ENCODE measurements at places on chromosomes 4 and X.
A peak's percentile ranks its signal among the peaks of the same experiment; 100 is the strongest.

- DNase-seq = no peak
Measured at GRCh38 chrX:123083924-123084323, 100.2 kb upstream of the GRIA3 start.

GRCh38 chrX:22660756-22661155, 339.0 kb upstream of the DDX53 start:
- DNase-seq = no peak

DNA sequence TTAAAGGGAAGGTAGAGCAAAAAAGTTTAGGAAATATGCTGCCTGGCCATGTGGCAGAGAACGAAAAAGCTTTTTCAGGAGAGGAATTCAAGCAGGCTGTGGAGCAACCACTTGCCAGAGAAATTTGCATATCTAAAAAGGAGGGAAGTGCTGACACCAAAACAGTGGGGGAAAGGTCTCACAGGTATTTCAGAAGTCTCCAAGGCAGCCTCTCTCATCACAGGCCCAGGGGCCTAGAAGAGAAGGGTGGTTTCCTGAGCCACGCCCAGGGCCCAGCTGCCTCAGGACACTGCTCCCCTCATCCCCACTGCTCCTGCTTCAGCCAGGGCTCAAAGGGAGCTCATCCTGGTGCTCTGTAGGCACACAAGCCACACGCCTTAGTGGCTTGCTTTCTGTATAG, 29.9 kb upstream of the STS start:
- no peak for DNase-seq

DNA sequence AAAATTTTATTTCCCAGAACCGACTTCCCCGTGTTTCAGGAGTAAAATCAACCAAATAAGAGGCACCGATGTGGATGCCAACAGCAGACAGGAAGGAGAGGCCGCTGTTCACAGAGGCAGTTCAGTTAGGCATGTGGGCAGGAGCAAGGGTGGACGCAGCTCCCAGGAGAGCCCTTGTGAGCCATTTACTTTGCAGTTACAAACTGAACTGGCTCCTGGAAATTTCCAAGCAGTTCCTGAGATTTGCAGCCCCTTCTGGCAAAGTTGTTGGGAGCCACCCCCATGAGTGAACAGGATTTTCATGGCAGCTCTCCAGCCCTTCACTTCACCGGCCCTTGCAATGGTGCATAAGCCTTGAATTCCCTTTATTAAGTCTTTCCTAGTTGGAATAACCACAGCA, 189.1 kb downstream of the AFAP1 start:
- DNase-seq = no peak

DNA sequence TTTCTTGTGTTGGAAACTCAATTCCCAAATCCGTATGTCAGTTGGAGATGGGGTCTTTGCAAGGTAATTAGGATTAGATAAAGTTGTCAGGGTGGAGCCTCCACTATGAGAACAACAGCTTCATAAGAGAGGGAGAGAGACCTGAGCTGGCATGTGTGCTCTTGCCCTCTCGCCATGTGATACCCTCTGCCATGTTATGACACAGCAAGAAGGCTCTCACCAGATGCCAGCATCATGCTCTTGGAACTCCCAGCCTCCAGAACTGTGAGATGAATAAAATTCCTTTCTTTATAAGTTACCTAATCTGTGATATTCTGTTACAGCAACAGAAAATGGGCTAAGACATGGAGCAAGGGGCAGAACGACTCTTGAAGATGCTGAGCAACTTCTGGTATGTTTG, 201.9 kb upstream of the BOD1L1 start:
- no peak for DNase-seq

DNA sequence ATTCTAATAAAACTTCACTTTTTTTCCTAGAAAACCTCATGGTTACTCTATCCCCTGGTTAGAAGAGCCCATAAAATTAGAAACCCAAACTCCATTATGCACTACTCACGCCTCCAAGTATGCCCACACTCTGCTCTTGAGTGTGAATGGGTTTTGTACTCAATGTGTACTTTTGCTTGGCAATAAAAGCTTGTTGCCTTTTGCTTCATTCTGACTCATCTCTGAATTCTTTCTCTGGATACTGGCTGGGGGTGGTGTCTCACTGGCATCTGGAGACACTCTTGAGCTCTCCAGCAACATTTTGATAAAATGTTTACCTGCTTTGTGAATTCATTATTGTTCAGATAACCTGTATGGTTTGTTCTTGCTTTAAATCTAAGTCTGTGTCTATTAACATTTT, 963.3 kb downstream of the TRAM1L1 start:
- peak; percentile 3 for DNase-seq

- DNase-seq = no peak
Measured at GRCh38 chr4:165763640-165764039, 109.4 kb upstream of the TLL1 start.

DNA sequence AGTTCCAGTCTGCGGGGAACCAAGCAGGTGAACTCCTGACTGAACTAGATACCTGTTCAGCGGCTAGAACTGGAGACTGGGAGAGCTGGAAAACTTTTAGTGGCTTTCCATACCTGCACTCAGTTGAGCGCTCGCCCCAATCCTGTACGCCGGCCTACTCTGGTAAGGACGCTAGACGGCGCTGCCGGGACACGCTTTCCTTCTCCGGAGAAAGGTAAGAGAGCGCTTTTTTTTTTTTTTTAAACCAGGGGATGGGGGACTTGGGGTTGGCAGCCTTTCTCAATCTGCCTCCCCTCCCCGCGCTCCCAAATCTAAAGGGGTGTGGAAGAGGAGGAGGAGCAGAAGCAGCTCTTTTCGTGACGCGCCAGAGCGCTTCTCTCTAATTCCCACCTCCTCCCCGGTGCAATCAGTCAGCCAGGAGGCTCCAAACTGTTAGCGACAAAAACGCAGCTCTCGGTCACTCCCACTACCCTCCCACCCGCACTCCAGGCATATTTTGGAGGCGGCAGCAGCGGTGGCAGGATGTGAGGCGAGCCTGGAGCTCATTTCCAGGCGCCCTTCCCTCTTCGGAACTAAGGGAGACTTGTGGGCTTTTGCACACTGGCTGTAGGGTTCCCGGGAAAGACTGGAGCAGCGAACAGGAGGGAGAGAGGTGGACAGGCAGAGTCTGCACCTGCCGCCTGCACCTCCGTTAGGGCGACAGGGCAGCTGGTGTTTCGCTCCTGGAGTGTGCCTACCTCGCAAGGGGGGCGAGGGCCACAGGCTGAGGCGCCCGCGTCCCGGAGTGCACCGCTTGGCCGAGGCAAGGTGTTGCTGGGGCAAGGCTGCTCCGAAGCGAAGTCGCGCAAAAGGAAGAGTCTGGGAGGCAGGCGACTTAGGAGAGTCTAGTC, at the start of gene IL1RAPL2:
Gene IL1RAPL2 (plus strand): TSS at position 409 of the 890 bp plus-strand sequence.
- no peak for DNase-seq

- no peak for DNase-seq
Measured at GRCh38 chr4:132276185-132276584, 872.9 kb upstream of the PCDH10 start.

DNA sequence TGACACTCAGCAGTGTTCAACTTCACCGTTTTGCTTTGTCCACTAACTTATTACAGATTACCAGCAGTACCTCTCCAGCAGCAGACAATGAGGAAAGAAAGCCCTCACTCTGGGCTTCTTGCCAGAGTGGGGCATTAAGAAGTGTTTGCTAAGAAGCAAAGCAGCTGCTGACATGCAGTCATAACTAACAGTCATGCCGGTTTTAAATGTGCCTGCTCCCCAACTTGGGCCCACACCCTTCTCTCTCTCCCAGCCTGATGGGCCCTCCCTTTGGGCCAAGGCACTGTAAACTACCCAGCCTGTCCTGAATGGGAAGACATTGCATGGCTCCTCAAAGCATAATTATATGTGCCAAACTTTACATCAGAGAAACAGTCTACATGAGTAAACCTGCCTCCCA, 54.6 kb upstream of the HHIP start:
- DNase-seq = no peak

GRCh38 chr4:18081708-18082107, 60.2 kb upstream of the LCORL start:
- DNase-seq = no peak

- no peak for DNase-seq
Measured at GRCh38 chr4:96827086-96827485, 987.2 kb downstream of the PDHA2 start.

DNA sequence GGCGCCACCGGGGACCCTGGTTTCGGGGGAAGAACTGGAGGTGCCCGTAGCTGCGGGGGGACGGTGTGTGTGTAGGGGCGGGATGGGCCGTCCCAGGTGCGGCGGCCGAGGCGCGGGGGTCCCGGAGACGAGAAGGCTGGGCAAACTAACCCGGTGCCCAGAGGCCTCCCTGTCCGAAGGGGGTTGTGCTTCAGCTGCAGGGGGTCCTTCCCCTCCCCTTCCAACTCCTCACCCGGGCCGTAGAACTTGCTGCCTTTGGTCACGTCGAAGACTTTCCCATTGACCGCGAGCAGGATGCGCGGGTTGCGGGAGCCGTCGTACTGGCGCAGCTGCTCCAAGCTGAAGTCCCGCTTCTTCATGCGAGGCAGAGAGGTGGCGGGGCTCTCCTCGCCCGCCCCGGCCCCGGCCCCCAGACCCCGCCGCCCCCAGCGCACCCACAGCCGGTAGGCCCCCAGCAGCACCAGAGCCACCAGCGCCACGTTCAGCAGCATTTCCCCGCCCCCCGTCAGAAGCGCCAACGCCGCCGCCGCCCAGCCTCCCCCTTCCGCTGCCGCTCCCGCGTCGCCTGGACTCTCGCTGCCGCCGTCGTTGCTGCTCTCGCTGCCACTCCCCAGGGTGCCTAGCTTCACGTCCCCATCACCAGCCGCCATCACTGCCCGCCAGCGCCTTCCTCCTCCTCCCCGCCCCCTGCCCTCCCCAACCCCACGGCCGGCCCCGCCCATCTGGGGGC, at the start of gene PGRMC2:
Gene PGRMC2 (minus strand): TSS at position 673 of the 730 bp plus-strand sequence. CDS start 23 bp downstream, at position 650.
- no peak for DNase-seq

DNA sequence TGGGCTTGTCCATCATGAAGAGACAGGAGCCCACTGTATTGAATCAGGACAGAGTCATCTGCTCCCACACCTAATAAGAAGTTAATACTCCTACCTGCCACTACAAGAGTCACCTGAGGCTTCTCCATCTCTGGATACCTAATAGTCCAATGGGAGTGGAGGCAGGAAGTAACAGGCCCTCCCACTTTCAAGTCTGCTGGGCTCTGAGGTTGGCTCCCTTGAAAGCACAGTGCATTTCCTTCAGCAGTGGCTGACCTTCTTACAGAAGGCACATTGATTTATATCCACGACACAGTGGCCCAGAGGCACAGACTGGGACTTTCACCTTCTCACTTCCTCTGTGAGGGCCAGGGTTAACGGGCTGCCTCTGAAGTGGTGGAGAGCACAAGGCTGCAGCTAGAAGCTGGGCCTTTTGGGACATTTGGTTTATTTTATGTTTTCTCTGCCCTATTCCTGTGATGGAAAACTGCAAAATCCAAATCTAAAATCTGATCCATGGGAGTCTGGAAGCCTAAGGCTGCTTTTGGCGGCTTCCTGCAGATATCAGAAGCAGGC, 38.1 kb downstream of the FRG2 start:
- no peak for DNase-seq

GRCh38 chrX:153900831-153901752, 3.4 kb upstream of the AVPR2 start:
- DNase-seq = peak; percentile 89

- DNase-seq = no peak
Measured at GRCh38 chr4:122131562-122132157, 20.5 kb upstream of the BLTP1 start.

DNA sequence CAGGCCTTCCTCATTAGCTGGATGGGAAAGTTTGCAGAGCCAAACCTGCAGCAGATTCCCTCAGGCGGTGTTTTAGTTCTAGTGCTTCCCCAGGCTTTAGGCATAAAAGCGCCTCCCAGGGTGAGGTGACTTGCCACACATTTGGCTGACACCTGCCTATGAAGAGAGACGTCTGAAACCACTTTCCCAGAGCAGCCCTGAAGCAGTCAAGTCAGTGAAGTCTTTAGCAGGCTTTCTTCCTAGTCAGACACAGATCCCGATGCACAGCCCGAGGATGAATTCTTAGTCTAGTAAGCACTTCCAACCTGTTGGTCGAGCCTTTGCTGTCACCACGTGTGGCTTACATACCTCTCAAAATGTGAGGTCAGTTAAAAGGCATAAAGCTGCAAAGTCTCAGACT, 484.1 kb downstream of the SMARCA1 start:
- no peak for DNase-seq

- DNase-seq = no peak
Measured at GRCh38 chr4:42736527-42737195, 79.8 kb upstream of the ATP8A1 start.

DNA sequence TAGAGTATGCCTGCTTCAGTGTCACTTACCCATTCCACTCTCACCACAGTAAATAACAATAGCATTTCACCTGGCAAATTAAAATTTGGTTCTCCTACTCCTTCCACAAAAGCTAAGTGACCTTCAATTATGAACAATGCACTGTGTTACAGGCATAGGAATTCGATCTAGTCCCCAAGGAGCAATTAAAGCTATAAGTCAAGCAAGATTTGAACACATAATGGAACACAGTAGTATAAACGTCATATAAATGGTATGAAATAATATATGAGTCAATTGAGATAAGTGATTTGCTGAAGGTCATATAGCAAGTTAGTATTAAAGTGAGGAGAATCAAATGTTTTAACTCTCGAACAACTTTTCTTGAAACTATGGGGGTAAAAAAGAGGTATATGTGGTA, 65.8 kb downstream of the ARAP2 start:
- no peak for DNase-seq

GRCh38 chr4:134727696-134728095, 526.1 kb upstream of the PABPC4L start:
- DNase-seq = no peak

GRCh38 chrX:18992829-18993228, 8.9 kb upstream of the PHKA2 start:
- no peak for DNase-seq

DNA sequence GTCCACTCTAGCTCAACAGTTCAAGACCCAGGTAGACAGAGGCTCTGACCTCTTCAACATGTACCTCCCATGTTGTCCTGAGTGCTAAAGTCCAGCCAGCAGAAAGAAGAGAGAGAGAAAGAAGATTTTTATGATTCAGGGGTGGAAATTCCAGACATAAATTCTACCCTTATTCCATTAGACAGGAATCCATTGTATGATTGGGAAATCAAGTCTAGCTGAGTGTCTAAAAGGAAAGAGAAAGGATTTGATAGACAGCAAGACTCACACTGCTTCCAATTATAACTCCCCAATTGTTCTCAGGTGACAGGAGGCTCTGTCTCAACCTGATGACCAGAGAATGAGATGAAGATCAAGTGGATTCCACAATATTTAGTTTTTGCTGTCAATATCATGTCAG, 27.9 kb upstream of the PGM2 start:
- DNase-seq = no peak
